G401 (cell line): ENCODE measurements at places on chromosomes 4 and X. TPM values are rescaled to one million over a fixed set of nuclear protein-coding genes. Genes with fewer than 3 reads are reported as not detected.

GRCh38 chr4:78005086-78005485 lies 52.0 kb upstream of the FRAS1 start:
- DNase-seq: no peak

- DNase-seq: no peak
Observed at GRCh38 chr4:173248690-173249089, 80.1 kb downstream of the GALNT7 start.

DNA sequence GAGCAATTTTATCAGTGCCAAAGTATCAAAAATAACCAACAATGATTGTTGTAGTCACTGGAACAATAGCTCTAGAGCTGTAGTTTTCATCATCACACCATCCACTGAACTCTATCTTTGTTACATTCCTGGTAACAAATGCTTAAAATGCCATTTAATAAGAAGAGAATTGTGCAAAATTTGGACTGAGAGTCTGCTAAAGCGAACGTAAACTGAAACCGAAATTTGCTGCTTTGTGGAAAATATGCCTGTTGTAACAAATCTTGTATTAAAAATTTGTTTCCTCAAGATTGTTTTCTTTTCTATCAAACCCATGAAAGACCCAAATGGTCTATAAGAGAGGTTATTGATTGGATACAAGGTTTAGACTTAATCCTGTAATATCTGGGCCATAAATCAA lies 109.3 kb upstream of the TECRL start:
- no peak for DNase-seq

DNA sequence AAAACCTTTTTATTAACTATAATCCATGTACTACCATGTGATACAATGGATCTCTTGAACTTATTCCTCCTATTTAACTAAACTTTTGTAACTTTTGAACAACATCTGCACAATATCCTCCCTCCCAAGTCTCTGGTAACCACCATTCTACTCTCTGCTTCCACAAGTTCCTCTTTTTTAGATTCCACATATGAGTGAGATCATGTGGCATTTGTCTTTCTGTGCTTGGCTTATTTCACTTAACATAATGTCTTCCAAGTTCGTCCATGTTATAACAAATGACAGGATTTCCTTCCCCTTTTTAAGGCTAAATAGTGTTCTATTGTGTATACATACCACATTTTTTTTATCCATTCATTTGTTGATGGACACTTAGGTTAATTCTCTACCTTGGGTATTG lies 28.1 kb downstream of the DCAF8L1 start:
- no peak for DNase-seq

DNA sequence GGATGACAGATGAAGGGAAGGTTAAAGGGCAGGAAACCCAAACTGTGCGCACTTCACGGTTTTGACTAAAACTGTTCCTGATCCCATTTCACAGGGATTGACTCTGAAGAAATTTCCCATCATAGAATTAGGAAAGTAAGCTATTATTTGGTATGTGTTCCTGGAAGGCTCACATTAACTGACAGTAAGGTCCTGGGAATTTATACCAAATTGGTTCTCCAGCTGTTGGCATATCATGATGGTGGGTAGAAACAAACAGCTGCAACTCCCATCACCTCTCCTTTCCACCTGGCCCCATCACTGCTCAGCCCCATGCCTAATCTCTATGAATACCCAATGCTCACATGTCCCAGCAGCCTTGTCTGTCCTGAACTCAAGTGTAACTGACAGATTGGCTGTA lies 121.2 kb downstream of the GPC3 start:
- no peak for DNase-seq

GRCh38 chr4:107719207-107719921 lies 670 bp downstream of the PAPSS1 start:
- DNase-seq: peak; percentile 62

GRCh38 chr4:87058356-87059073 lies 123.7 kb downstream of the AFF1 start:
- no peak for DNase-seq

DNA sequence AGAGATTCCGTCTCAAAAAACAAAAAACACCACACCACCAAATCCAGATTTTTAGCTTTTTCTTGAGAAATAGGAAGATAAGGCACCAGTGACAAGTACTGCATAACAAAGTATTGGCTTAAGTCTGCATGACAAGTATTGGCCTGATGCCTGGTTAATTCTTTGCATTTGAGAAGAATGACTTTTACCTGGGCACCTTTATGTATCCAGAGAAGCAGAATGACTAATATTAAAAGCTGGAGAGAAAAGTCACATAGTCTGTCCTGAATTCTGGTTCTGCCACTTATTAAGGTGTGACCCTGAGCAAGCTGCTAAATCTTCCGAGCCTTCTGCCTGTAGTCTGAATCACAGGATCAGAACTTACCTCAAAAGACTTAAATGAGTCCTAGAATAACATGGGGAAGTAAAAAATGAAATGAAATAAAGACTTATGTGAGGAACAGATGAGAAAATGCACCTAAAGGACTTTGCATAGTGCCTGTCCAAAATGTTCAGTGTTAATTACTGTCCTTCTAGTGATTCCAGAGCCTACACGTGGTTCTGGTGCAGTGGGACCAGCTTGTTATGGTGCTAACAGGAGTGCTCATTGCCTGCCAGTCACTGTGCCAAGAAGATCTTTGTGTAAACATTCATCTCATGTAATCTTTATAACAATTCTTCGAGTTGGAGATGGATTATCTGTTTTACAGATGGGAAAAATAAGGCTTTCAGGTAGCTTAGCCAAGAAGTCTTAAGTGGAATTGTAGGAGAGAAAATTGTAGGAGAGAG lies 31.6 kb downstream of the UGDH start:
- no peak for DNase-seq

DNA sequence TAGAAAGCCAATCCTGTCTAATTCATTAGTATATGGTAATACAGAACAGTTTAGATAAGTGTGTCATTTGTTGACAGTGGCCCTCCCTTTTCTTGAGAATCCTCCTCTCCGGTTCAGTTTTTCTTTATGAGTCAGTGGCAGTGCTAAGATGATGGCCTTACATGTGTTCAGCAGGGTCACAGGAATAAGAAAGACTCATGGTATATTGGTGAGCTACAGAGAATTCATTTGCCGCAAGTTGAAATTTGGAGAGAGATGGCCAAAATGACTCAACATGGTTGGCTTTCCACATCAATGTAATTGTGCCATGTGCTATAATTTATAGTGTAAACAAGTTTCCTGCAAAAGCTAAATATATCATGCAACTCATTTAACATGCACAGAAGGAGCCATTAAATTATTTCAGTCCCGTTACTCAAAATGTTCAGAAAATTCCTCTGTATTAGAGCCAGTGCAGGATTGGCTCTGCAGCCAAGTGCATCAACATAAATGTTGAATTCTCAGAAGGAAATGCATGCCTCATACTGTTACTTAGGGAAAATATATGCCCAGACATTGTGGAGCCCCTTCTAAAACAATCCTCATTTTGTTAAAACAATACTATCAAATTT lies 374.3 kb downstream of the AFF2 start:
- peak; percentile 6 for DNase-seq

DNA sequence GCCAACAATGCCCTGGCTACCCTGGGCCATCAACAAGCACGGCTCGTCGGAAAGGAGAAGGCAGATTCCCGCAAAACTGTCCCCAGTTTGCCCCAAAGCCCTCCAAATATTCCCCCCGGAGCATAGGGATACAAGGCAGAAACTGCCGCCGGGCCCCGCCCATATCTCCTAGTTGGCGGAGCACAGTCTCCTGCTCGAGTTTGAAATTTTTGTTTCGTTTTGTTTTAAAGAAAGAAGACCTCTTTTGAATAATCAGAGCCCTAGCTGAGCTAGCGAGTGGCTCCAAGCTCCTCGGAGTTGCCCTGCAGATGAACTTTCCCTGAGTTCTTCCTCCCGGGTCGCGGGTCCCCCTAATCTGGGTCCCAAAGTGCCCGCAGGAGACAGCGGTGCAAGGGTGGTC lies 138.1 kb upstream of the ZIC3 start:
- DNase-seq: no peak

DNA sequence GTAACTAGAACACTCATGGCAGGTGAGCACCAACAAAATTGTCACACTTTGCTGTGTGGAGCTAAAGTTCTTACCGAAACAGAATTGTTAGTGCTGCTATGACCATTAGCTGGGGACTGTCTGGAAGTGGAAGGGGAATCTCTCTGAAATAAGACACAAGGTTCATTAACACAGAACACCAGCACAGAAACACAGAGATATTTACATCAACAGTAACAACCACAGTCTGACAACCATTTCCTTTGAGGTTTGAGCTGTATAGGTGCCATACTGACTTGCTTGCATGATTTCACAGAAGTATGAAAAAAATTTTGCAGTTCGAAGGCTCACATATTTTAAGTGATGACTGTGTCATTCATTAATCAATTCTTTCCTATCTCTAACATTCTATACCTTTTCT lies 109.8 kb downstream of the NYX start:
- DNase-seq: no peak

DNA sequence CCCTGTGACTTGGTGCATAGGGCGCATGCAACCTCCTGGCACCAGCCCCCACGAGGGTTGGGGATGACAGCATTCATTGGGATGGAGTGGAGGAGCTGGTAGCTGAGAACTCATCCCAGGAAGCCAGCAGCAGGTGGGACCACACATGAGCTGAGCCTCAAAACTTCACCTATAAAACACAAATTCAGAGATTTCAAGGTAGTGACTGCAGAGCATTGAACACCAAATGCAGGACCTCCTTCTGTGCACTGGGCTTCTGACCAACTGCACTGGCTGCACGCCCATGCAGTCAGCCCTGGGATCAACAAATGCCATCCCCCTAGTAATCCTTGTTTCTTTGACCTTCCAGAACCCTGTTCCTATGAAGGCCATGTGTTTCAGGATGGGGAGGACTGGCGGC lies 197.8 kb downstream of the FRAS1 start:
- DNase-seq: no peak

DNA sequence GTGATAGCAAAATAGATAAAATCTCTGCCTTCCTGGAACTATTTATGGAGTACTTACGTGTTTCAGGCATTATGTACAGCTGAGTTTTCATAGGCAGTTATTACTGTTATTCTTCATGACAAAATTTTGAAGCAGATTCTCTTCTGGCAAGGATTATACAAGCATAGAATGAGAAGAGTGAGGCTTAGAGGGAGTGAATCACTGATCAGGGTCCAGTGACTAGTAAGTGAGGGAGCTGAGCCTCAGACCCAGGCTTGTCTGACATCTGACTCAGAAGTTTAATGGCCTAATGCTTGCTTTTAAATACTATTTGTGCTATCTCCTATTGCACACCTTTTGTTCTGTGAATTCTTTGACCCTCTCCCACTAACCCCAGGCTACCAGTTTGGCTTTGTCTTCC lies 110.6 kb downstream of the DTHD1 start:
- DNase-seq: no peak

- no peak for DNase-seq
Observed at GRCh38 chr4:57435300-57435699, 325.1 kb upstream of the IGFBP7 start.

GRCh38 chrX:71606536-71607216 lies 11.6 kb downstream of the CXCR3 start:
- DNase-seq: no peak

DNA sequence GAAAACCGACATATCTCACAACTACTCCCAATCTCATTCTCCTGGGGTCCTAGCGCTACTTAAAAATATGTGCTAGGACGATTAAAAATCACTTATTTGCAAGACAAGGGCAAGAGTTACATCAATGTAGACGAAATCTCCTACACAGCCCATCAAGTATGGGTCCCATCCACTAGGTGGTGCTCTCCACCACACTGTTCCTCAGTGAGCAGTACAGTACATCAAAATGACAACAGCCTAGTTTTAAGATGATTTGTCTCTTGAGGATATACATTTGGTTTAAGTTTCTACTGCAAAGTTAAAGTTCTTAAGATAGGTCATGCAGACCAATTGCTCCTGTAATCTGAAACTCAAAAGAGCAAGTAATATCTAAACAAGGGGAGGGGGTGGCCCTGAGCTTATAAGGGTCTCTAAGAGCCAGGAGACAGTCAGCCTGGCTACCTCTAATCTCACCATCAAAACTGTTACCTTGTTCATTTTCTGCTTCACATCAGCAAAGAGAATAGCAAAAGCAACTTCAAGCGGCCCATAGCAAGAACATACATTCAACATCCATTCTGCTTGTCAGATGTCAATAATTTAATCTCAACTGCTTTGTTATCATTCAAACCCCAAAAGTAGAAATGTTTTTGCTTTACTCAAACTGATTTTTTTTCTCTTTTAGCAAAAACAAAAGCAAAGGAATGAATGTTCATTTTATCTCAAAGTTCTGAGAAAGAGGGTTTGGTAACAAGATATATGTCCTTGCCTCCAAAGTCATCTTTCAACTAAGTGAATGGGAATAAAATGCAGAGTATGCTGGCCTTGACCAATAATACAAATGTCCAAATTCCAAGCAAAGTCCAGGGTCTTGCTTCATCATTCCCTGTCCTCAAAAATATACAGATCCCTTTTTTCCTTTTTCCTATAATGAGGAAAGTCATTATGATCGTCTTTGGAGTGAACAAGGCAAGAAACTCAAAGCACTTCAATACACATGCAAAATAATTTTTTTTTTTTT lies 53.1 kb downstream of the STX18 start:
- peak; percentile 81 for DNase-seq

DNA sequence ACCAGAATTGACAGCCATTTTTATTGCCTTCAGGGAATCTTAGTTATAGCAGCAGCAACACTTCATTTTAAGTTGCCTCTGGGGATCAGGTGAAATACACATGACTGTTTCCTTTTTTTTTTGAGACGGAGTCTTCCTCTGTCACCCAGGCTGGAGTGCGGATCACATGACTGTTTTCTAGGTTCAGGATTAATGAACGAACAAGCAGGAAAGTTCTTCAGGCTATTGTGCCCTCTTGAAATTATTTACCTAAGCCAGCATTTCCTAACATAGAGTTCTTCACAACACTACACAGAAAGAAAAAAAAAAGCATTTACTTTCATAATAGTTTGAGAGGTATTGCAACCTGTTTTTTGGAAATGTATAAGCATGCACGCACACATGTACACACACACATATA lies 2032.8 kb downstream of the PCDH7 start:
- DNase-seq: no peak

DNA sequence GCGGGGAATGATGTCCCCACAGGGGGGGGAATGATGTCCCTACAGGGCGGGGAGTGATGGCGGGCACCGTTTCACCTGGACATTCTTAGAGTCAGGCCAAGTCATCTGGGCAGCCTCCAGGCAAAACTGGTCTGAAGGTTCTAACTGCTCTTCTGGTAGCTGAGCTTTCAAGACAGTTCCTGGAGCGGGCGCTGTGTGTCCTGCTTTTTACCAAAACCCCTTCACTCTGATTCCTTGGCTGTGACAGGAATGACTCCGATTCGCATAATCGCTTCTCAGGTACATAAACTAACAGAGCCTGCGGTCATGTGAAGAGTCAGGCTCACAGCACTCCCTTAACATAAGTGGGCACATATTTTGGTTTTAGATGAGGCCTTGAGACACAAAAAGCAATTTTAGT lies 836.0 kb downstream of the TRIML1 start:
- DNase-seq: no peak

CT47A1 gene
- not detected in 2 replicates for total RNA-seq

GUCY1A1 gene
- 25.7 and 29.0 TPM in 2 replicates for total RNA-seq

TLR6 gene
- total RNA-seq: 0.03 TPM in 1 of 2 replicates, not detected in the other

TNIP3 gene
- total RNA-seq: not detected in 2 replicates

LYAR gene
- total RNA-seq: 47.3 and 58.7 TPM in 2 replicates

CLCN4 gene
- total RNA-seq: 2.6 and 3.6 TPM in 2 replicates

TAB3 gene
- 2.9 and 4.5 TPM in 2 replicates for total RNA-seq
